Activated CD4-positive, alpha-beta T cell treated with anti-CD3 and anti-CD28 coated beads for 36 hours (primary cell): ENCODE measurements at places on chromosomes 16 and 17. TPM values are rescaled to one million over a fixed set of nuclear protein-coding genes. Genes with fewer than 3 reads are reported as not detected.
A peak's percentile ranks its signal among the peaks of the same experiment; 100 is the strongest.

The GINS3 gene
- 20.2 TPM for total RNA-seq

The PRDM7 gene
- not detected for total RNA-seq

The ZNF594 gene
- 8.4 TPM for total RNA-seq

The HSD11B2 gene
- 2.2 TPM for total RNA-seq

The CLEC3A gene
- total RNA-seq: not detected

The MSL1 gene
- 81.7 TPM for total RNA-seq

The VASN gene
- total RNA-seq: not detected

The SCARF1 gene
- total RNA-seq: 1.2 TPM

The SMPD3 gene
- total RNA-seq: 0.07 TPM

DNA sequence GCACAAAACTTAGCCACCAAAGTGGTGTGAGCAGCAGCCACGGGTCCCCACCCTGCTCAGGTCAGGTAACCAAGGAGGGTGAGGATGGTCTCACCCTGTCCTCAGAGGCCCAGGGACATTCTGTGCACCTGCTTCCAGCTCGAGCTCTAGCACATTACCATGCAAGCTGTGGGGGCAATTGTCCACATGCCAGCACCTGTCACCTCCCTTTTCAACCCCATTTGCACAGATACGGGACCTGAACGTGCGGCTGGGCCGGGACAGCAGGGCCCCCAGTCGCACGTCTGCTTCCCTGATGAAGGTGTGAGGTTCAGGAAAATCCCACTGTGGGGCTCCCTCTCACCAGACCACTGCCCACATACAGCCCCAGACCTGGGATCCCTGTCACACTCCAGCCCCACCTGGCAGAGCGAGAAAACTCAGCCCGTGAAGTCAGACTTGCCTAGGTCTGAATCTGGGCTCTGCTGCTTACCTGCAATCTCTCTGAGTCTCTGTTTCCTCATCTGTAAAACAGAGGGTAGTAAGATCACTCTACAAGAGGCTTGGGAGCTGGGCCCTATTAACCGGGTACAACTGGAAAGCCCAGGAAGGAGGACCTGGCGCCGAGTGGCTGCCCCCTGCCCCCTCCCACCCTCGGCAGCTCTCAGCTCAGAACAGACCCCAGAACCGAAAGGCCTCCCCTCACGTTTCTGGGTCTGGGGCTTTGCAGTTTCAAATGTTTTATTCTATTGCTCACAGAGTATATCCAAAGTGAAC is 7.9 kb downstream of the WFIKKN2 start:
- no peak overlapping the region for H3K4me3 ChIP-seq
- no peak for DNase-seq
- no peaks in the 10 kb centered on the region for H3K4me1 ChIP-seq
- no peak overlapping the region for H3K27ac ChIP-seq

- H3K36me3 ChIP-seq: peaks cover 70% of the 10 kb centered on the region
- H3K4me1 ChIP-seq: peaks cover 62% of the 10 kb centered on the region
- H3K4me3 ChIP-seq: no peak overlapping the region
- H3K27me3 ChIP-seq: no peaks in the 10 kb centered on the region
- no peak overlapping the region for H3K27ac ChIP-seq
Observed at GRCh38 chr17:39787743-39788484, 50.2 kb downstream of the GRB7 start.

GRCh38 chr17:42554250-42555121 is 1.8 kb downstream of the HSD17B1 start:
- H3K27ac ChIP-seq: peak overlapping the region; percentile 92
- H3K27me3 ChIP-seq: no peaks in the 10 kb centered on the region
- H3K36me3 ChIP-seq: no peaks in the 10 kb centered on the region
- H3K4me1 ChIP-seq: peaks cover 22% of the 10 kb centered on the region
- H3K4me3 ChIP-seq: peak overlapping the region; percentile 85

GRCh38 chr17:42950044-42950783 is 14.0 kb downstream of the AARSD1 start:
- H3K36me3 ChIP-seq: peaks cover 42% of the 10 kb centered on the region
- no peaks in the 10 kb centered on the region for H3K27me3 ChIP-seq
- H3K27ac ChIP-seq: no peak overlapping the region
- DNase-seq: no peak
- H3K4me1 ChIP-seq: no peaks in the 10 kb centered on the region

DNA sequence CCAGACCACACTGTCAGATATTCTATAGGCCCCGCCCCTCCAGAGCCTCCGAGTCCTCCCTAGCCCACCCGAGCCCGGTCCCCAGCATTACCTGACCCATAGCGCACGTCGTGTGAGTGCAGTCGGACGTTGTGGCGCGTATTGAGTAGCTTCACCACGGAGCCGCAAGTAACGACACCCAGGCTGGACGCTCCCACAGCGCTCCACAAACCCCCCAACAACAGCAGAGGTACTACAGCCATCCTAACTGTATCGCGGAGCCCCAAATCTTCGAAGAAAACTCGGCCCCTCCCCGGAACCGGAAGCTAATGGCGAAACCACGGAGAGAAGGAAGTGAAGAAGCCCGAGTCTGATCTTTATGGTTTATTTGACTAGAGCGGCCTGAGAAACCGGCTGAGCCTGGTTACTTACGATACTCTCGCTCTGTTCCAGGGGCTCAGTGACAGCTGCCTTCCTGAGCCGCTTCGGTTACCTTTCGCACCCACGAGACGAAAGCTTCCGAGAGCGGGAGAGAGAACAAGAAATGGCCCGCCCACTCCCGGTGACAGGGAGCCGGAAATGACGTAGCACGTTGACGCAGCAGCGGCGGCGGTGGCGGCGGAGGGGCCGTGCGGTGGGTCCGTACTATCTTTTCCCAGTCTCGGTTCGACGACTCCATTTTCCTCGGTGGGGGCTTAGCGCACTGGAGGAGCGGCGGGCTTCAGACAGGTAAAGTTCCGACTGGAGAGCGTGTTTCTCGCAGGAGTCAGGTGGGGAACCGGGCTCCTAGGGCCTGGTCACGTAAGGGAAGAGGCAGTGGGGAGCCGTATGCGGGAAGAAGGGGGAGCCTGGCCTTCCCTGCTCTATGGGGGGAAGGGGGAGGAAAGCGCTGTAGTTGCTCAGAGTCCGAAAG is at the start of the genes SDF2 and SUPT6H:
Gene SDF2, minus strand, starts transcription at position 272 of the 892 bp plus-strand sequence. Its CDS starts 30 bp downstream, at position 242.
Gene SUPT6H, plus strand, starts transcription at position 571 of the 892 bp plus-strand sequence. CDS start 11,197 bp downstream, outside the sequence.
- H3K4me1 ChIP-seq: peaks cover 48% of the 10 kb centered on the region
- peak within 1 kb of the TSS; percentile 99 for H3K27ac ChIP-seq
- peak within 1 kb of the TSS; percentile 94 for H3K4me3 ChIP-seq
- peak; percentile 98 for DNase-seq
- no peaks in the 10 kb centered on the region for H3K27me3 ChIP-seq
- peaks cover 50% of the 10 kb centered on the region for H3K36me3 ChIP-seq

DNA sequence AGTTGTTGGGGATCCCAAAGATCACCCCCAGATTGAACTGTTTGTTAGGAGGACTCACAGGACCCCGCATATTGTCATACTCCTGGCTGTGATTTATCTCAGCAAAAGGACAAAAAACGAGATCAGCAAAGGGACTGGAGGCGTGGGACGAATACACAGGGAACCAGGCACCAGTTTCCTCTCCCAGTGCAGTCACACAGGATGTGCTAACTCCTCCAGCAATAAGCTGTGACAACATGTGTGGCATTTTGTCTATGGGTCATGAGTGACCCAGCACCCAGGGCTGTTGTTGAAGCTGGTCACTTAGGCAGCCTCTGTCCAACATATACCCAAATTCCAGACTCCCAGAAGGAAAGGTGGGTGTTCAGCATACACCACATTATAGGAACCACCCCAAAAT is 60.9 kb downstream of the CPPED1 start:
- H3K4me1 ChIP-seq: no peaks in the 10 kb centered on the region
- H3K27me3 ChIP-seq: no peaks in the 10 kb centered on the region
- H3K36me3 ChIP-seq: peaks cover 23% of the 10 kb centered on the region
- no peak for DNase-seq

DNA sequence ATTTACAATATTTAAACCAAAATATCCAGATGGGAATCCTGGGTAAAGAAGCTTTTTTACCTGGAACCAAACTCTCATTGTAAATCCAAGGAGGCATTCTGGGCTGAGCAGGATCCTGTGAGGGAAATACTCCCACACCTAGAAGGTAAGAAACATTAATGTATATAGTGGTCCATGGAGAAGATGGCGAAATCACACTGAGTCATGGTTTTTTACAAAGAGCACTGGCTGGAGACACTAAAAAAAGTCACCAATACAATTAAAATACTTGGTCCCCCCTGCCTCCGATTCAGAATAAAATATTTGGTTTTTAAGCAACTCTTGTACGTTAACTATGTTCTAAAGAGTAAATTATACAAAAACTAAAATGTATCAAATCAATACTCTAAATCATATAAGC is 32.9 kb downstream of the SYNRG start:
- peaks cover 2% of the 10 kb centered on the region for H3K4me1 ChIP-seq
- H3K36me3 ChIP-seq: peaks cover 42% of the 10 kb centered on the region
- no peaks in the 10 kb centered on the region for H3K27me3 ChIP-seq
- H3K27ac ChIP-seq: no peak overlapping the region
- H3K4me3 ChIP-seq: no peak overlapping the region

- H3K4me1 ChIP-seq: peaks cover 9% of the 10 kb centered on the region
- no peak overlapping the region for H3K4me3 ChIP-seq
- DNase-seq: no peak
- peaks cover 39% of the 10 kb centered on the region for H3K36me3 ChIP-seq
- no peak overlapping the region for H3K27ac ChIP-seq
Observed at GRCh38 chr17:68534695-68535088, 22.5 kb downstream of the PRKAR1A start.

- no peak overlapping the region for H3K4me3 ChIP-seq
- no peak overlapping the region for H3K27ac ChIP-seq
- H3K36me3 ChIP-seq: no peaks in the 10 kb centered on the region
- H3K27me3 ChIP-seq: peaks cover 6% of the 10 kb centered on the region
- no peak for DNase-seq
- no peaks in the 10 kb centered on the region for H3K4me1 ChIP-seq
Observed at GRCh38 chr17:34788696-34789095, 172.6 kb downstream of the CCT6B start.

DNA sequence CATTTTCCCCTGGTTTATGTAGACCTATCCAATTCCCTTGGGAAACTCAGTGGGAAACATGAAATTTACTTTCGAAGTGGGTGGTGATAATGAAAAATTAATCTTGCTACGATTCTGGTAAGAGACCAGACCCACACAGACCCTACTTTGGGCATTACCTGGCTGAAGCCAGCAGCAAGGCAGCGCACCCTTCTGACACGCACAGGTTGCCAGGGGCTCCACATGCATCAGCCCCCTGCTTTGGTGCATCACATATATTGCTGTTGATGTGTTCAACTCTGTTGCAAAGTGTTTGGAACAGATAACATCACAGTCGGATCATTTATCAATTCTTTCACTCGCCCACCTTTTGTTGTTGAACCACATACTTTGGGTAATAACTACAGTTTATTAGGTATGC is 26.6 kb downstream of the SMARCE1 start:
- peaks cover 71% of the 10 kb centered on the region for H3K4me1 ChIP-seq
- no peak overlapping the region for H3K4me3 ChIP-seq
- no peaks in the 10 kb centered on the region for H3K27me3 ChIP-seq
- no peak for DNase-seq
- no peaks in the 10 kb centered on the region for H3K36me3 ChIP-seq

DNA sequence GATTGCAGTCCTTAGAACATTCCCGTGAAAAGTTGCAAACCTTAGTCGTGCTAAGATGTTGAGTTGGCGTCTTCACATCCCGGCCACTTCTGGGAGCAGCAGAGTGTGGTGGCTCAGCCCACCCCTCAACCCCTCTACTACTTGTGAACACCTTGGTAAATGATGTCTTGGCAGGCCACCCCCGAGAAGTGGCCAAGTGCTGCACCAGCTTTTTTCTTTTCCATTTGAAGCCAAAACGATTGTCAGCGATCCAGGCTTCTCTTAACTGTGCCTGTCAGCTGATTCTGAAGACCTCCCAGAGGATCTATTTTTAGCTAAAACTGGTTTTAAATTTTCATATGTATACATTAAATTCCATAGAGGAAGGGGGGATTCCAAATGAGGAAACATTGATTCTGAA is 247.5 kb downstream of the CDH13 start:
- no peaks in the 10 kb centered on the region for H3K36me3 ChIP-seq
- H3K4me1 ChIP-seq: no peaks in the 10 kb centered on the region
- peaks cover 5% of the 10 kb centered on the region for H3K27me3 ChIP-seq
- H3K4me3 ChIP-seq: no peak overlapping the region
- H3K27ac ChIP-seq: no peak overlapping the region

GRCh38 chr16:31455601-31456314 is 3.5 kb upstream of the ARMC5 start:
- H3K36me3 ChIP-seq: peaks cover 27% of the 10 kb centered on the region
- H3K4me3 ChIP-seq: peak overlapping the region; percentile 52
- H3K4me1 ChIP-seq: peaks cover 52% of the 10 kb centered on the region
- DNase-seq: peak; percentile 50

- H3K27ac ChIP-seq: no peak overlapping the region
- no peaks in the 10 kb centered on the region for H3K36me3 ChIP-seq
- no peak overlapping the region for H3K4me3 ChIP-seq
- no peaks in the 10 kb centered on the region for H3K4me1 ChIP-seq
Observed at GRCh38 chr16:82504836-82505235, 121.9 kb upstream of the CDH13 start.

GRCh38 chr17:18124345-18125126 is 16.0 kb downstream of the MYO15A start:
- H3K4me3 ChIP-seq: no peak overlapping the region
- H3K27ac ChIP-seq: no peak overlapping the region
- DNase-seq: no peak
- no peaks in the 10 kb centered on the region for H3K4me1 ChIP-seq
- H3K27me3 ChIP-seq: no peaks in the 10 kb centered on the region
- H3K36me3 ChIP-seq: no peaks in the 10 kb centered on the region

- H3K27ac ChIP-seq: no peak overlapping the region
- H3K36me3 ChIP-seq: peaks cover 13% of the 10 kb centered on the region
- no peak overlapping the region for H3K4me3 ChIP-seq
- no peaks in the 10 kb centered on the region for H3K4me1 ChIP-seq
- DNase-seq: no peak
- peaks cover 10% of the 10 kb centered on the region for H3K27me3 ChIP-seq
Observed at GRCh38 chr17:80129006-80129565, 17.8 kb downstream of the EIF4A3 start.

- no peak overlapping the region for H3K4me3 ChIP-seq
- no peaks in the 10 kb centered on the region for H3K36me3 ChIP-seq
- H3K27ac ChIP-seq: no peak overlapping the region
- peaks cover under 1% of the 10 kb centered on the region for H3K27me3 ChIP-seq
- DNase-seq: no peak
- H3K4me1 ChIP-seq: no peaks in the 10 kb centered on the region
Observed at GRCh38 chr17:50462446-50462845, 6.2 kb downstream of the CHAD start.

GRCh38 chr16:57958544-57958943 is 12.4 kb downstream of the CNGB1 start:
- H3K27ac ChIP-seq: no peak overlapping the region
- H3K4me1 ChIP-seq: no peaks in the 10 kb centered on the region
- H3K36me3 ChIP-seq: no peaks in the 10 kb centered on the region

DNA sequence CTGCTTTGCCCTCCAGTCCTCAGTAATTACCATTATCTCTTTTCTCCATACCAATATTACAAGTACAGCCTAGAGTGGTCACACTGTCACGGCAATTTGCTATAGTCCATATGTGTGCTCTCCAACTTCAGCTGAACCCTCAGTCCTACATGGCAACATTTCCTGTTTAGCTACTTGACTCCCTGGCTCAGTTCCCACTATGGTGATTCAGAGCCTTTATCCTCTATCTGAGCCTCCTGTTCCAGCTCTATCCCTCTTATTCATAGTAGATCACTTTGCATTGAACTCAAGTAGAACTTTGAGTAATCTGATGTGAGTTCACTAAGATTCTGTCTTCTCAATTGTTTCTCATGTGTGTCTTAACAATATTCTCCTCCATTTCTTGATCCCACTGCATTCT is 43.7 kb upstream of the GOSR1 start:
- DNase-seq: no peak
- no peak overlapping the region for H3K27ac ChIP-seq
- peaks cover 12% of the 10 kb centered on the region for H3K4me1 ChIP-seq
- H3K4me3 ChIP-seq: no peak overlapping the region

GRCh38 chr16:66406534-66407221 is 20.4 kb upstream of the BEAN1 start:
- peaks cover 24% of the 10 kb centered on the region for H3K4me1 ChIP-seq
- H3K27ac ChIP-seq: peak overlapping the region; percentile 12
- peaks cover 4% of the 10 kb centered on the region for H3K27me3 ChIP-seq
- H3K36me3 ChIP-seq: peaks cover 10% of the 10 kb centered on the region
